ENCODE measurements at places on chromosomes 3 and 15.

DNA sequence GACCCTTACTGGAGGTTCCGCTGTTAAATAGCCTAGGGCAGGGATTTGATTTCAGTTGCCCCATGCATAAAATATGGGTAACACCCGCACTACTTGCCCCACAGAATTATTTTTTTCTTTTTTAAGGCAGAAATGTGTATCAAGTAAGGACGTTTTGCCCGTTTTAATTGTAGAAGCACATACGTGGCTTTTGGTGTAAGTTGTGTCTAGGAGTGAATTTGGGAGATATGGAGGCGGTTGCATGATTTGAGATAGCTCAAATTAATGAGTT lies 636 bp upstream of the LRRC58 start:
- no peak for DNase-seq

DNA sequence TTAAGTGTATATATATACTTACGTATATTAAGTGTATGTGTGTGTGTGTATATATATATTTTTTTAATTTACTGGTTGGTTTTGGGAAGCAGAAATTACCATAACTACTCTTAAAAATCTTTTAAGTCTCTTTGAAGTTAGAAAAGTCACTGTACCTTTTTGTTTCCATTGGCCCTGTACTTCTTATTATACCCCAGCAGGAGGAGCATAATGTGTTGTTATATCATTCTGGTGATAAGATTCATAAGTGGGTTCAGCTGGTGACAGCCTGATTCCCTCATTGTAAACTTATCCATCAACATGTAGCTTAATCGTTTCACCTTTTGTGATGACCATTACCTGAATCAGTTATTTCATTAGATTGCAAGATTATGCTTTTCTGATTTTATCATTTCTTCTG lies 30.8 kb downstream of the MLH1 start:
- DNase-seq: no peak

GRCh38 chr3:15356176-15356575 lies 23.8 kb upstream of the SH3BP5 start:
- no peak for DNase-seq

DNA sequence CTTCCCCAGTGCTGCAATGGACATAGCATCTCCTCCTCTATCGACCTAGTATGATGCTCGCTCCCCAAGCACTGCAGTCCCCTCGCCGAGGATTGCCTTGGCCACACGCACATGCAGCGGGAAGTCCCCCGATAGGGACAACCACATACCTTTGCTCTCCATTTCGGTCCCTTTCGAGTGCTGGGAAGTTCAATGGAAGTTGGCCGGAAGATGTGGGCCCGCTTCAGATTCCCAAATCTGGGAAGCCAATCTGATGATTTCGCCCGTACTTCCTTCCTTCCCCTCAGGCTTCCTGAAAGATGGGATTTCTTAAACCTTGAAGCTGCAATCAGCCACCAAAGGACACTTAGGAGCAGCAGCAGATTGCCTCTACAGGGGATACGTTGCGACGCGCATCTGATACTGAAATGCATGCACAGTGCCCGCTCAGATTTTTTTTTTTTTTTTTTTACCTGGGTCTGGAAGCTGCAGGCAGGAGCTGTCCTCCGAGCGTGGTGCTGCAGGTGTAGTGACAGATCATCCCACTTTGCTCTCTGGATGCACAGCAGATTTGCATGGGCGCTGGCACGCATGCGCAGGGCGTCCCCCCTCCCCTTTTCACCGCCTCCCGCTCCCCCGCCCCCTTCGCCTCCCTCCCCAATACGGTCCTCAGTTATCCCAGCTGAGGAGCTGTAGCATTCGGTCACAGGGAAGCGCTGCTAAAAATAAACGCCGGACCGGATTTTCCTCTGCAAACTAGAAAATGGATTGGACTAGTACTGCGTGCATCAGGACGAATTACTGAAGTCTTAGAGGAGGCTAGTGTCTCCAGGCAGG lies at the start of gene FGF12:
TSS of gene FGF12 (minus strand) at position 510 of the 816 bp plus-strand sequence.
- DNase-seq: peak; percentile 3

DNA sequence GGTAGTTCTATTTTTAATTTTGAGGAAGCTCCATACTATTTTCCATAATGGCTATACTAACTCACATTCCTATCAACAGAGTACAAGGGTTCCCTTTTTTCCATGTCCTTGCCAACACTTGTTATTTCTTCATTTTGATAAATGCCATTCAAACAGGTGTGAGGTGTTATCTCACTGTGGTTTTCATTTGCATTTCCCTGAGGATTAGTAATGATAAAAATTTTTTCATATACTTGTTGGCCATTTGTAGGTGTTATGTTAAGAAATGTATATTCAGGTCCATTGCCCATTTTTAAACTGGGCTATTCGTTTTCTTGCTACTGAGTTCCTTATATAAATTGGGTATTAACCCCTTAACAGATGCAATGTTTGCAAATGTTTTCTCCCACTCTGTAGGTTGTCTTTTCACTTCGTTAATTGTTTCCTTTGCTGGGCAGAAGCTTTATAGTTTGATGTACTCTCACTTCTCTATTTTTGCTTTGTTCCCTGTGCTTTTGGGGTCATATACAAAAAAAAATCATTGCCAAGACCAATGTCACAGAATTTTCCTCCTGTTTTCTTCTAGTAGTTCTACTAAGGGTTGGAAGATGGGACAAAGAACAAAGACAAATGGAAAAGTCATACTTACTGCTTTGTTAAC lies 11.0 kb upstream of the VPS39 start:
- no peak for DNase-seq

DNA sequence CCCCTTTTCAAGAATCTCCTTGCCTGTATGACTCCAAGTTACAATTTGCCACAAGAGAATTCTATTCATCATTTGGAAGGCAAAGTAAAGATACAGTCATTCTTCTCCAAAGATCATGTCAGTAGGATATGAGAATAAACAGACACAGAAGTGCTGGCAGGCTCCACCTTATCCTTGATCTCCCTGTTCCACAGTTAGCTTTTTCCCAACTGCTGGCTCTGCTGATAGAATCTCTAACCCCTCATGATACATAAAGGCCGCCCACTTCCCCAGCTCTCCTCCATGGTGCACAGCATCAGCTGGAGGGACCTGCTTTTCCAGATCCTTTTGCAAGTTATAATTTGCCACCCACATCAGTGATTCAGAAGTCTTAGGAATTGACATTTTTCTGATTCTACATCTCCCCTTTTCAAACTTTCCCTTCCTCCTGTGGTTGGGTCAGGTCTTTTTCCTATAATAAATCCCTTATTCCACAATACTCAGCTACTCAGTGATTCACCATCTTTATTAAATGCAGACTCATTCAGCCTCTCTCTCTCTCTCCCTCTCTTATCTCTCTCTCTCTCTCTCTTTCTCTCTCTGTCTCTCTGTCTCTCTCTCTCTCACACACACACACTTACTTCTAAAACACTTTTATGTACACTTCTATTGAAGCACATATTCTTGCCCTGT lies 465.4 kb downstream of the GBE1 start:
- no peak for DNase-seq

DNA sequence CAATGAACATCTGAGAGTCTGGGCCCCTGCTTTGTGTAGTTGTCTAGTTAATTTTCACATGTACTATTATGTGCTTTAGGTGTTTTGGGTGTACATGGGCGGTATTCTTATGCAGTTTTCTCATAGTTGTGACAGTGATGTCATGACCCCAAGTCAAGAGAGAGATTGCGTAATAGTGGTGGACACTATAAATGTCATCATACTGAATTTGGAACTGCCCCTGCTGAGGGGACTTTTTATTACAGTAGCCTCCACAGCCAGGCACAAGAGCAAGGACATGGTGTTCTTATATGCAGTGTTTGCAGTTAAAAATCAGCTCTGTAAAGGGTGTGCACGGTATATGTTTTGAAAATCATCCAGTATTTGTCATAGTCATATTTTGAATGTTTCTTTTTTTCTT lies 29.5 kb downstream of the ABHD2 start:
- no peak for DNase-seq

GRCh38 chr3:118990823-118991560 lies 43.7 kb downstream of the IGSF11 start:
- no peak for DNase-seq
